ENCODE measurements at places on chromosomes 7 and 10. TPM values are rescaled to one million over a fixed set of nuclear protein-coding genes. Genes with fewer than 3 reads are reported as not detected.

The SYCE1 gene
- not detected for total RNA-seq

The RASA4B gene
- total RNA-seq, result 1.7 TPM

The PIK3CG gene
- total RNA-seq, result not detected

The HABP2 gene
- total RNA-seq, result not detected

The BMPER gene
- 93.3 TPM for total RNA-seq

The VWC2 gene
- total RNA-seq, result not detected

The SLC39A12 gene
- total RNA-seq, result not detected

Data from hair follicle dermal papilla cell (primary cell).